ENCODE measurements at places on chromosomes 1 and 21.

GRCh38 chr1:109111386-109112055 lies 2.4 kb upstream of the ELAPOR1 start:
- no peak for DNase-seq

DNA sequence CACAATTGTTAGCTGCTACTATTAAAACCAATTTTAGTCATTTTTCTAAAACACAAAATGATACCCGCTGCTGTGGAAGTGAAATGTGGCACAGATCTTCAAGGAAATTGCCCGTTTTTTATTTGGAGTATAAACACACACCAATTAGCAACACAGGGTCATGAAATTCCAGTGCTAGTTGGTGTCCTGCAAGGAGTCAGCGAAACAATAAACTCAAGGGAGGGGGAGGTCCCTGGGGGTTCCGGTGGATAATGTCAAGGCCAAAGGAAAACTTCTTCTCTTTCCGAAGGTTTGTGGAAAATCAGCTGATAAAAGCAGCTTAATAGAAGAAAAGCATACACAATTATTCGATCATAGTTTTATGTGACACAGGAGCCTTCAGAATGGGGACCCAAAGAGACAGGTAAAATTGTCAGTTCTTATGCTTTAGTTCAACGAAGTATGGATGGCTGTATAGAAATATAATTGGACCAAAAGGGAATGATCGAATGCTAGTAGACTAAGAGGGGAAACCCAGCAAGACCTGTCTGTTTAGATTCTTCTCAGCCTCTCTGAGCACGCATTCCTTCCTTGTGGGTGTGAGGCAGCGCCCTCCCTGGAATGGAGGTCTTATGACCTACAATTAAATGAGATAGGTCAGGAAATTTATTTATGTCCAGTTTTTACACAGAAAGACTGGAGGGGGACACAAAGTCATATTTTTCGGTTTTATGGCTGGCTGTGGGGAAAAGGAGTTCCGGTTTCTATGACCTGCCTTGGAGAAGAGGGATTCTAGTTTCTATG lies 65.9 kb downstream of the KCNK1 start:
- no peak for DNase-seq

GRCh38 chr1:44985747-44986359 lies 542 bp downstream of the EIF2B3 start:
- no peak for DNase-seq

DNA sequence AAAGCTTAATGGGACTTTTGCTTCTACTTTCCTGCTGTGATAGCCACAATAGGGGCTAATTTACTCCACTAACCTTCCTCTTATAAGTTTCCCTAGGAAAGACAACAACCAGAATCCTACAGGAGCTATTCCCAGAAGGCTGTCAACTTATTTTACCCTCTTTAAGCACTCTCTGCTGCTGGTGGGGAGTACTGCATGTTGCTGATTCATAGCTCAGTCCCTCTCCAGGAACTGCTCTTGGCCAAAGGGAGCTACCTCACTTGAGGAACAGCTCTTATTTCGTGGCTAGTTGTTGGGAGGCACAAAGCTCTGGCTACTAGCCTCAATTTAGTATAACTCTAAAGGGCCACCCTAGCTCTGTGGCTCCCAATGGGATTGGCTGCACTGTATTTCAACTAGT lies 37.2 kb downstream of the ADSS2 start:
- DNase-seq: no peak

GRCh38 chr1:121519042-121519755 lies 334.4 kb downstream of the SRGAP2C start:
- DNase-seq: peak; percentile 0

DNA sequence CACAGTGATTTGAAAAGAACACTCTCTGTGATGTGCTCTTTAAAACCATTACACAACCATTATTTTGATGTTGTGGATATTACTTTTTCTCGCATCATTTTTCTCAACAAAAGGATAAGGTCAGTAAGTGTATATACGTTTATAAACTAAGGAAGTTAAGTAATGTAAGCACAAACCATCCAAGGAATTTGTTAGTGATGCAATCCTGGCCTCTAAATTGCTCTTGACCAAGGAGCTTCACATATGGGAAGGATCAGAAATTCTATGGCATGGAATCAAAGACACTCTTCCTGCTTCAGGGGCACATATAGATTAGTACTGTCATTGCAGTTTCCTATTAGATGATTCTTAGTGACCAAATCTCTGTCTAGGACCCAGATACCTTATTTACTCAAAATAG lies 3.6 kb upstream of the PPP2R5A start:
- DNase-seq: no peak

GRCh38 chr21:33843216-33843615 lies 72.4 kb downstream of the ATP5PO start:
- no peak for DNase-seq

DNA sequence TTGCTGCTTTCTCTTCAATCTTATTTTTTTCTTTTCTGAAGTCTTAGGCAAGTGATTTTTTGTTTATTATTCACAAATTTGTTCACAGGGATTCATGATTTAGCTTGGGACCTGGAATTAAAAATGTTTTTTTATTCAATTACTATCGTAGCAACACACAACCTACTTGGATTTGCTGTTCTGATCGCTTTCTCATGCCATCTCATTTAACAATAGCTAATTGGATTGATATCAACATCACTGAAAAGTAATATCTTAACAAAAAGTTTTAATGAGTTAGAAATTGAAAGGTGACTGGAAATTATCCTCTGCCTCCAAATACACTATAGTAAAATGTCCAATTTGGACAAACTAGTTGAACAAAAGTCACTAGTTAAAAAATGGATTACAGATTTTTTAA lies 32.4 kb downstream of the MAP3K21 start:
- DNase-seq: no peak

- no peak for DNase-seq
Observed at GRCh38 chr1:28313702-28314546, 14.9 kb upstream of the MED18 start.

DNA sequence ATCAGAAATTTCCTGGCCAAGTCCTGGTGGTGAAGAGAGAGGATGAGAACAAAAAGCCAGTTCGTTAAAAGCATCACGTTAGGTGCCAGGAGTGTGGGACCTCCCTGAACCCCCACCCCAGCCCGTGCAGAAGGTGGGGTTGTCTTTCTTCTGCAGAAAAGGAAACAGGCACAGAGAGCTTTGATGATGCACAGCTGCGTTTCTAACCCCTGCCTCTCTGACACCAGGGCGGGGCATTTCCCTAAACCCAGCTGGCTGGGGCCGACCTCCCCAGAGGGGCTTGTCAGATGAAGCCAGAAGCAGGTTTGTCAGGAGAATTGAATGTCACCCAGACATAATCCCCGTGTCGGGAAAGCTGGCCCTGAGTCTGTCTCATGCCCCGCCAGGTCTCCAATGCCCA lies 189.3 kb upstream of the EDN2 start:
- DNase-seq: peak; percentile 58

DNA sequence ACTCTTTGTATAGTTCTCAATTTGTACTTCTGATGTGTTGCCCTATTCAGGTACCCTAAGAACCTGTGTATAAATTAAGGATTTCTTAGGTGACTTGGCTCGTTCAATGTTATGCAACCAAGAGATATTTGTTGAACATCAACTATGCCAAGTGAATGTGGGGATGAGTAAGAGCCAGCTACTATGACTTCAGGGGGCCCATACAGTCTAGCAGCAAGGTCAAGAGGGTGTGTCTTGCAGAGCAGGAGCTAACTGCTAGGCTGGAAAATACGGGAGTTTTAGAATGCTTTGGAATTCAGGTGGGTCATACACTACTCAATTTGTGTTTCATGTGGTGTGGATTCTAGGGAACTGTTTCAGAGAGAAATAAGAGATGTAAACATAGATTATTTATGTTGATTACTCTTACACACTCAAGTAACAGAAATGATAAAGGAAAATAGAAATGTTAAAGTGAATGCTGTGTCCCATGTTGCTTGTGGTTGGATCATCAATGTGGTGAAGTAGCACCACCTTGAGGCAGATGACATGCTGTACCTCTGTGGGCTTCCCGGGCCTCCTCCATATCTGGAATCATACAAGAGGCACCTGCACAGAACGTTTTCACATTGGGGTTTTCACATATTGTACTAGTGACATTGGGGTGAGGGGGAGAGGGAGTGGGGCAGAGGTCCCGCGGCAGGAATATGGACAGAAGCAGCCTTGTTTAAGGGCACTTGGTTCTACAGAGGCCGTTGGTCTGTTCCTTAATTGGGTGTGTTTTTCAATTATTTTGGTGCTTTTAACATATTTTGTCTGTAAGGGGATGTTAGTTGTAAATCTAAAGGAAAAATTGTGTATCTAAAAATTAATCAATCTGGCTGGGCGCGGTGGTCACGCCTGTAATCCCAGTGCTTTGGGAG lies 12.4 kb downstream of the ARPC5 start:
- DNase-seq: peak; percentile 83

DNA sequence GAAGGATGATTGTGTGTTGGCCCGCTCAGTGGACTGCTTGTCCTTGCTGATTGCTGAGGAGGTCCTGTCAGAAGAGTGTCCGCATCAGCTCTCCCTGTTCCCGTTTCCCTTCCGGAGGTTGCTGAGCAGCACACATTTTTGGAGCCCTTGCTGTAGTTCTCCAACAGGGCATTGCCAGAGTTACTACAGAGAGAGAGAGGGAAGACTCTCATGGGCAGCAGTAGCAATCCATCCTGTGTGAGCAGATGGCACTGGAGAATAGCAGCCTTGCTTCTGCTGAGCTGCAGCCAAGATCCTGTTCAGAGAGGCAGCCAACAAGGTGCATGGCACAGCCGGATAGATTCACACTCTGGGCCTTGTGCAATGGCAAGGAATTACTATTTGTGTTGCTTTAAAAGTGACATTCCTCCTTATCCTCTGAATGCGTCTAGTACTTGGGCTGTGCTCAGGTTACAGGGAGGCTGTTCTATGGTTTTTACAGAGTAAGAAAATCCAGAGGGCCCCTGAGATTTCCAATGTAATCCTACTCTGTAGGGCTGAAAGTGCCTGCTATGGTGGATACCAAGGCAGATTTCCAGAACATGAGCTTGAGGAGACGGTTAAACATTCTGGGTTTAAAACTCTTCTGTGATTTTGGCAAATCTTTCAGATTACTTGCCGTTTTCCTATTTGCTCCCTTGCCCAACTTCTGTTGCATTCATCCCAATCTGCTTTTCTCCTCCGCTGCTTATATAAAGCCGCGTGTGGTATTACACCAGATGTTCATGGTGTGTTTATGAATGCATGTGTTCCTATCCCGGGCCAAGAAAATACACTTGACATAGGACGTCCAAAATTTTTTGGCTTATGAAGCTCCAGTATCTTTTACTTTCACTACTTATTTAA lies 27.4 kb downstream of the AK4 start:
- DNase-seq: no peak

DNA sequence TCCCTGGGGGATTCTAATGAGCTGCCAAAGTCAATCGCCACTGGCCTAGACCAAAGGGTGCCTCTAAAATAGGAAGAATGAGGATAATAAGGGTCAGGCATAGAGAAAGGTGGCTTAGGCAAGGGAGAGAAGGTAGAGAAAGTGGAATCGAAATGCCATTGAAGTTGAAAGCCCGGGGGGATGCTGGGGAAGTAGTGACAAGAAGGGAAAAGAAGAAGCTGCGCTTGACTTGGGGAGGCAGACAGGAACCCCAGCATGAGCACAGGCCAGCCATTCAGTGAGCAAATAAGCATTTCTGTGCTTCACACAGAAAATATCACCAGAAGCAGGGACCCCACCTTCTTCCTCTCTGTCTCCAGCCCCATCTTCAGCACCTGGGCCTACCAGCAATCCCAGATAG lies 1.5 kb downstream of the CD2 start:
- DNase-seq: no peak

GRCh38 chr1:33211972-33212371 lies 30.1 kb upstream of the TRIM62 start:
- DNase-seq: peak; percentile 32

GRCh38 chr1:247445526-247446356 lies 12.2 kb downstream of the OR2B11 start:
- DNase-seq: no peak

GRCh38 chr1:56311766-56312165 lies 267.6 kb downstream of the PLPP3 start:
- DNase-seq: no peak

- no peak for DNase-seq
Observed at GRCh38 chr21:19120591-19120990, 717.0 kb upstream of the TMPRSS15 start.

DNA sequence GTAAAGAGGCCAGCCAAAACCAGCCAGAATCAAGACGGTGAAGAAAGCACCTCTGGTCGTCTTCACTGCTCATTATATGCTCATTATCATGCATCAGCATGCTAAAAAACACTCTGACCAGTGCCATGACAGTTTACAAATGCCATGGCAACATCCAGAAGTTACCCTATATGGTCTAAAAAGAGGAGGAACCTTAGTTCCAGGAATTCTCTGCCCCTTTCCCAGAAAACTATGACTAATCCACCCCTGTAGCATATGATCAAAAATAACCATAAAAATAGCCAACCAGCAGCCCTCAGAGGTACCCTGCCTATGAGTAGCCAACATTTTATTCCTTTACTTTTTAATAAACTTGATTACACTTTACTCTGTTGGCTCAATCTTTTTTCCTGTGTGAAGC lies 34.2 kb upstream of the PBX1 start:
- DNase-seq: no peak

- no peak for DNase-seq
Observed at GRCh38 chr1:192147221-192147620, 11.0 kb upstream of the RGS18 start.

DNA sequence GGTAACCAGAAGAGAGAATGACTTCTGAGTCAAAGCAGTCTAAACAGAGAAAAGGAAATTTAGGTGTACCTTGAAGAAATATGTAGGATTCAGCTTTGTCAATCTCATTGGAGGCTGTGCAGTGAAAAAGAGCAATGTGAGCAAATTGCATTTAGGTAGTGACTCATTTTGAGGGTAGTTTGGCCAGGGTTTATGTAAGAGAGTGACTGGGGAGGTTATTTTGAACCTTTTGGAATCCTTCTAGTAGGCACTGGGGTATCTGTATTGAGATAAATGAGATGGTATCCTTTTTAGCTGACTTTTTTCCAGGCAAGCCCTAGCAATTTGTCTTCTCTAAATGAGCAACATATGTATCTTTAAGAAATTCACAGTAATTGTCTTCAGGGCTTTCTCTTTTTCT lies 95.9 kb downstream of the DISP1 start:
- DNase-seq: no peak

- peak; percentile 86 for DNase-seq
Observed at GRCh38 chr1:160739098-160739511, at the start of gene SLAMF7. Gene SLAMF7, plus strand, starts transcription at chr1:160739247. Its CDS starts 55 bp downstream, at chr1:160739302.

GRCh38 chr1:111436726-111437125 lies 9.2 kb upstream of the OVGP1 start:
- DNase-seq: no peak

DNA sequence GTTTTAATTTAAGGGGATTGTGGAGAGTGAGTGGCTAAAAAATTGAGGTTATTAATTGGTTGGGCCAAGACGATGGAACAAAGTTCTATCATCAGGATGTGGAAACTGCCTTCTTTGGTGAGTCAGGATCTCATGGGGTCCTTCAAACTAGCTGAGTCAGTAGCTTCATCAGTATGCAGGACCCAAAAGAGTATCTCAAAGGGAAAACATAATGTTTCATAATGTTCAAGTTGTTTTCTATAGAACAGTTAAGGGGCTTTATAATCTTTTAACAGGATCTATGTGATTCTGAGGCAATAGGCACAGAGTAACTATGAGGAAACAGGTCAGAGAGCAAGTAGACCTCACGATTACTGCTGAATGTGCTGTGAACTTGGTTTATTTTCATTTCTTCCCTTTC lies 3.2 kb upstream of the OLFML2B start:
- no peak for DNase-seq

GRCh38 chr1:204289280-204289679 lies 70.4 kb downstream of the PLEKHA6 start:
- no peak for DNase-seq
